Non-pigmented ciliary epithelial cell (primary cell): ENCODE measurements at places on chromosomes 5 and 9.

- DNase-seq, result no peak
These were observed 57.6 kb downstream of the SH3TC2 start for GRCh38 chr5:149005077-149005892.

DNA sequence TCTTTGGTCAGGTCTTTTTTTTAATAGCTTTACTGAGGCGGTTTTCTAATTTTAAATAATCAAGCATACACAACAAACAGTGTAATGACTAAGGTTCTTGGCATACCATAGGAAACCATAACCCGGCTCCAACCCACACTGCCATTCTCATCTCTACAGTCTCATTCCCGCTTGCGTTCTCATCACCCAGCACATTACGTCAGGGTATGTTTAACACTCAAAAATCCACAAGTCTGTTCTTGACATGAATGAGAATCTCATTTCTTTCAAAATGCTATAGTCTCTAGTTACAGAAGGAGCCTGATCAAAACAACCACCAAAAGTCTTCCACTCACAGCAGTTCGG is 505 bp downstream of the C5orf34 start:
- peak; percentile 73 for DNase-seq

GRCh38 chr5:157006262-157006661 is 43.2 kb upstream of the TIMD4 start:
- no peak for DNase-seq

DNA sequence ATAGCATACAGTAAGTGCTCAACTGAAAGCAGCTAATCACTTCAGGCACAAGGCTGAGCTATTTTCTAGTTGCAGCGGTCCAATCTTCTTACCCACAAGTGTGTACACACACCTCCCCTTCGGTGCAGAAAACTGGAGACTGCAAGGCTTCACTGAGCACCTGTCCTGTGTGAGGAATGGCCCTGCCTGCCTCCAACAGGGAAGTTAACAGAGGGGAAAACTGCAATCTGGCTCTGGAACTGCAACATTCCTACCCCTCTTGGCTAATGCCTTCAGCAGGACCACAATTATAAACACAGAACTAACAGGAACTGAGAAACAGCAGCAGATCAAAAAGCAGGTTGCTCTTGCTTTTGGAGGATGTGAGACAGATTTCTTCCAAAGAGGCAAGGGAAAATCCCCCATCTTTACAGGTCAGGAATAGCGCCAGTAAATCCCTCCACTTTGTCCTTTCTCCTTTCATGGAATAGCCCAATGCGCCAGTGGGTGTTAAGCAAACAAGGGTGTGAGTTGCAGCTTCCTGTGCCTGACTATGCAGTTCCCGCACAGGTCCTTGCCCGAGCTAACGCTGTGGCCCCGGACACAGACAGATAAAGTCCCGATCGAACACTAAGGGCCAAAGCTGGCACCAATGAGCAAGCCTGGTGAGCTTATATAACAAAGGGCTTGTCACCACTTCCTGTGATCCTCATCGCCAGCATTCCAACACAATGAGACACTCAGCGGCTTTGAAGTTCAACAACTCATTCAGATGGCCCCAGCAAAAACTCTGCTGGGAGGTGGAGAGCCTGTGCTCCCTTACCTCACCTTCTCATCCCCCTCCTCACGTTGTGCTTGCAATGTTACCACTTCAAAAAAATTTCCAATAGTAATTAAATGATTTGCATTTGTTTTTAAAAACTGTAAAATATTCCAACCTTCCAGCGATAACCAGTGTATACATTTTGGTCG is 21.5 kb downstream of the SHB start:
- DNase-seq, result peak; percentile 86

- DNase-seq, result no peak
These were observed 39.2 kb downstream of the ANXA2R start for GRCh38 chr5:43000914-43001313.

DNA sequence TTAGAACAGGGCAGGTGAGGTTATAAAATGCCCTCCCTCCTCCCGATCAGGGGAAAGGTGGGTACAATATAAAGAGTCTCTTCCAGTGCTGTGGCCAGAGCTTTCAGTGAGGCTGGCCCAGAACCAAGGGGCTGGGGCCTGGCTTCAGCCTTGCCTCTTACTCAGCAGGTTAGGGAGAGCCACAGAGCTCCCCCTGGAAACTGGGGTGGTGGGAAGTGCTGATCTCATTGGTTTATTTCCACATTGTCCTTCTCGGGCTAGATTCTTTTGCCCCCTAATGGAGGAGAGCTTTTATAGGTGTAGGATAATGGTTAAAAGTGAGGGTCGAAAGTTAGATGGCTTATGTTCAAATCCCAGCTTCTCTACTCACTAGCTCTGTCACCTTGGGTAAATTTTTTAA is 186.7 kb upstream of the TBC1D2 start:
- DNase-seq, result no peak

DNA sequence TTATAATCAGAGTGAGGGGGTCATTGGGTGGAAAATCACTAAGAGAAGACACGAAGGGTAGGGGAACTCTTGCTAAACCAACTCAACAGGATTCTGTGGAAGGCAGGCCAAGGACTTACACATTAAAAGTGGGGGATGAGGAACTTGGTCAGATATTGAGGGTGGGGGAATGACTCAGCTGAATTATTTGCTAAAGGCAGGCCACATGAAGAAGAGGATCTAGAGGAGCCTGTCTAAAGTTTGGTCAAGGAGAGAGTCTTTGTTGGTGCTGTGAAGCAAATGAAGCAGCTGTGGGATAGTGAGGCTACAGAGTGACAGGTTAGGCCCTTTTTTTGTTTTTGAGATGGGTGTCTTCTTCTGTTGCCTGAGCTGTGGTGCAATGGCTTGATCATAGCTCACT is 63.9 kb upstream of the SPRY4 start:
- DNase-seq, result no peak

GRCh38 chr9:92324889-92325268 is 271 bp downstream of the NOL8 start:
- DNase-seq, result no peak

GRCh38 chr5:175691761-175692160 is 33.9 kb downstream of the HRH2 start:
- no peak for DNase-seq

DNA sequence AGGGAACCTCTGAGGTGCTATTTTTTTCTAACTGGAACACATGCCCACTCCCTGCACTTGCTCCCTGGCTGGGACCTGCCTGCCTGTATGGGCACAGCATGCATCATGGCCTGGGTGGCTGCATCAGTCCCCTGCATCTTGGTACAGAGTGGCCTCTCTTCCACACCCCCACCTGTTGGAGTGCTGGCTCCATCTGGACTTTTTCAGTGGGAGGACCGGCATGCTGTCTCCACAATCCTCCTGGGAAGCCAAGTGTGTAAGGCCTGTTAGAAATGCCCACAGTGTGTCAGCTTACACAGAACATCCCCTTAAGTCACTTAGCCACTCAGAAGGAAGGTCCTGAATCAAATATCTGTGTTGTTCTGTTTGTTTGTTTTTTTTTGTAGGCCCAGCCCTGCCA is 102.9 kb downstream of the MARCHF3 start:
- DNase-seq, result no peak

DNA sequence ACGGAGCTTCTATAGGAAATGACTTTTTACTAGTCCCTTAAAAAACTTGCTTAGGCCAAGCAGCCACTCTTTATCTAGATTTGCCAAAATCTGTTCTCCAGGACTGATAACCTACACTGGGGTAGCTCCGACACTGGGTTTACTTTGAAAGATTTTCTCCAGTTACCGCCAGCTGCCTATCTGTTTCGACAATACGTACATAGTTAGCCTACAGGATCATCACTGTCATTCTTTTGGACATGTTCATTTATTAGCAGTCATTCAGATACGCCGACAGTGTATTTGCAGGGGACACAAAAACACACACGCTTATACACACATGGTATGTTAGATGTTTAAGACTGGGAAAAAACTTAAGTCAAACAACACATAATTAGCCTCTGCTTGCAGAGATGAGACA is 225.7 kb downstream of the DCP2 start:
- no peak for DNase-seq
